Vagina (tissue), 2 donors: ENCODE measurements at places on chromosomes 7 and 10. TPM values are rescaled to one million over a fixed set of nuclear protein-coding genes. Genes with fewer than 3 reads are reported as not detected.
A peak's percentile ranks its signal among the peaks of the same experiment; 100 is the strongest.

GRCh38 chr10:96168546-96168945 lies 38.4 kb downstream of the ZNF518A start:
- no peaks in the 10 kb centered on the region for H3K36me3 ChIP-seq
- no peak overlapping the region for H3K4me3 ChIP-seq
- H3K27ac ChIP-seq: no peak overlapping the region
- no peaks in the 10 kb centered on the region for H3K4me1 ChIP-seq

The NPC1L1 gene
- 0.49 TPM for total RNA-seq

- no peak overlapping the region for H3K4me3 ChIP-seq
- DNase-seq: no peak
- no peak overlapping the region for H3K27ac ChIP-seq
- H3K36me3 ChIP-seq: no peaks in the 10 kb centered on the region
Measured at GRCh38 chr7:54783952-54784351, 24.9 kb upstream of the SEC61G start.

DNA sequence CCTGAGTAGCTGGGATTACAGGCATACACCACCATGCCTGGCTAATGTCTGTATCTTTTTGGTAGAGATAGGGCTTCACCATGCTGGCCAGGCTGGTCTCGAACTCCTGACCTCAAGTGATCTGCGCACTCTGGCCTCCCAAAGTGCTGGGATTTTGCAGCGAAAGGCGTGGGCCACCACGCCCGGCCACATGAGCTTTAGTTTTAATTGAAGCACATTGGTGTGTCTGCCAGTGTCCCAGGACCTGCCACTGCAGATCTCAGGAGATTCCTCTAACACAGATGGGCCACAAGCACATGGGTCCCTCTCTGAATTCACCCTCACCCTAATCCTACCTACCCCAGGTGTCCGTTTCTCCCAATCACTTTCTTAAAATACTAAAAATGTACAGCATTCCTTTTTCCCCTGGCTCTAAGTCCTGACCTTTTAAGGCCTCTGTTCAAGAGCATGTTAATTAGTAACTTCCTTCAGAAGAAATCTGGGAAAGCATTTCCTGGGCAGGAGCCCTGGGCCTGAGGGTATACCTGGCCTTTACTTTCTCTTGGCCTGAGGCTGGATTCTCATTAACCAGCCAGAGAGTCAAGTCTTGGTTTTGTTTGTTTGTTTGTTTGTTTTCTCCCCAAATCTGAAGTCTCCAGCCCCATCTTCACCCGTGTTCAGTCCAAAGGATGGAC lies 82.6 kb downstream of the PRPF18 start:
- no peak overlapping the region for H3K4me3 ChIP-seq
- H3K36me3 ChIP-seq: no peaks in the 10 kb centered on the region
- no peaks in the 10 kb centered on the region for H3K27me3 ChIP-seq
- no peak for DNase-seq
- peaks cover 10% of the 10 kb centered on the region for H3K4me1 ChIP-seq
- no peak overlapping the region for H3K27ac ChIP-seq

The FZD8 gene
- 7.6 TPM for total RNA-seq

DNA sequence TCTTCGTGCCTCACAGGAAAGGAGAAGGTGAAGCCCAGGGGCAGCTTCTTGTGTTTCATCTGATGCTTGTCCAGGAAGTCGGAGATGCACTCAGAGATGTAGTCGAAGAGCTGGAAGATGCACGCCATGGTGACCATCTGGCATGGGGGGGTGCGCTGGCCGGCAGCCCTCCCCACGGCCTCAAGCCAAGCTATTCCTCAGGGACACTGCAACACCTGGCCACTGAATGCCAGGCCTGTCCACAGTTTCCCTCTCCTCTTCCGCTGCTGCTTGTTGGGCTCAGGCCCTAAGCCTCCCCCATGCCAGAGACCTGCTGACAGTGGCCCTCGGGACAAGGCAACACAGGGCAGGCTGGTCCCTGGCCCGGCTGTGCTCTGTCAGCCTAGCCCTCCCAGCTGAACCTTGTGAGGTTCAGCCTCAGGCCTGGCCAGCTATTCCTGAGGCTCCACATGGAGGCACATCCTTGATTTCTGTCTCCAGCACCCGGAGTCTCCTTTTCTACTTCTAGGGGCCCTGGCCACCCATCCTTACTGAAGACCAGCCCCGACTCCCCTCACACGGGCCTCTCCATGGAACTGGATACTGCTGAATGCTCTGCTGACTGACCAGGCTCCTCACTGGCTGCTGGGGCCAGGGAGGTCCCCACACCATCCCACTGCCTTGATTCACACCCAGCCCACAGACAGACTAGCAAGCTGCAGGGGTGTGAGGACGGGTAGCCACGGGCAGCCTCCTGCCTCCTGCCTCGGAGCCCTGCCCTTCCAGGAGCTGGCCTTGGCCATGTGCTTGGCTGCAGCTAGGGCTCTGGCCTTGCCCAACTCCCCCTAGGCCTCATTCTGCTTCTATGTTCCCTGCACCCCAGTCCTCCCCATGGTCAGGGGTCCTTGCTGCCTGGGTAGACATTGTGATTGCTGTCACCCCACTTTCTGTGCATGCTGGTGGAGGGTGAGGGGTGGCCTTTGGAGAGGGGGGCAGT lies 10.1 kb upstream of the MYL7 start:
- H3K27me3 ChIP-seq: no peaks in the 10 kb centered on the region
- no peak overlapping the region for H3K27ac ChIP-seq
- no peak for DNase-seq
- peaks cover 17% of the 10 kb centered on the region for H3K4me1 ChIP-seq

- no peak overlapping the region for H3K27ac ChIP-seq
- H3K4me3 ChIP-seq: no peak overlapping the region
- H3K27me3 ChIP-seq: no peaks in the 10 kb centered on the region
Measured at GRCh38 chr10:128866551-128866950, 600.5 kb upstream of the MGMT start.

The WDR37 gene
- total RNA-seq: 16.9 TPM

DNA sequence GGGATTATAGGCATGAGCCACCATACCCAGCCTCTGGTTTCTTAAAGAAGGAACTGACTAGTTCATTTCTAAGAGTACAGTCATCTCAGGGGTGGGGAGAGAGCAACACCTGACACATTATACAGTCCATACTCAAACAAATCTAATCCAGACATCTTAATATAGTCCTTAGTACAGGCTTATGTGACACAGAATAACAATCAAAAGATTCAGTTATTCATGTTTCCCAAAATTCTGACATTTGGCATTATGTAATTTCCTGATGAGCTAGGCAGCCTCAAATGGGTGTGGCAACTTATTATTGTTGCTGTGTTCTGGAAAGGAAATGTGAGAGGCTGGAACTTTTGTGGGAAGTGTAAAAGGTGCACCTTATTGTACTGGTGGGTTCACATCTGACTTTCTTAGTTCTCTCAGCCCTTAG lies 116.3 kb downstream of the WDFY4 start:
- no peaks in the 10 kb centered on the region for H3K36me3 ChIP-seq
- H3K4me3 ChIP-seq: no peak overlapping the region
- DNase-seq: no peak
- H3K27ac ChIP-seq: peak overlapping the region; percentile 9
- H3K27me3 ChIP-seq: no peaks in the 10 kb centered on the region
- no peaks in the 10 kb centered on the region for H3K4me1 ChIP-seq

- no peak overlapping the region for H3K27ac ChIP-seq
- no peaks in the 10 kb centered on the region for H3K27me3 ChIP-seq
- no peak overlapping the region for H3K4me3 ChIP-seq
- DNase-seq: no peak
- H3K4me1 ChIP-seq: peaks cover 14% of the 10 kb centered on the region
Measured at GRCh38 chr10:70582793-70583668, 19.5 kb downstream of the PRF1 start.

The GNG11 gene
- 15.0 TPM for total RNA-seq

DNA sequence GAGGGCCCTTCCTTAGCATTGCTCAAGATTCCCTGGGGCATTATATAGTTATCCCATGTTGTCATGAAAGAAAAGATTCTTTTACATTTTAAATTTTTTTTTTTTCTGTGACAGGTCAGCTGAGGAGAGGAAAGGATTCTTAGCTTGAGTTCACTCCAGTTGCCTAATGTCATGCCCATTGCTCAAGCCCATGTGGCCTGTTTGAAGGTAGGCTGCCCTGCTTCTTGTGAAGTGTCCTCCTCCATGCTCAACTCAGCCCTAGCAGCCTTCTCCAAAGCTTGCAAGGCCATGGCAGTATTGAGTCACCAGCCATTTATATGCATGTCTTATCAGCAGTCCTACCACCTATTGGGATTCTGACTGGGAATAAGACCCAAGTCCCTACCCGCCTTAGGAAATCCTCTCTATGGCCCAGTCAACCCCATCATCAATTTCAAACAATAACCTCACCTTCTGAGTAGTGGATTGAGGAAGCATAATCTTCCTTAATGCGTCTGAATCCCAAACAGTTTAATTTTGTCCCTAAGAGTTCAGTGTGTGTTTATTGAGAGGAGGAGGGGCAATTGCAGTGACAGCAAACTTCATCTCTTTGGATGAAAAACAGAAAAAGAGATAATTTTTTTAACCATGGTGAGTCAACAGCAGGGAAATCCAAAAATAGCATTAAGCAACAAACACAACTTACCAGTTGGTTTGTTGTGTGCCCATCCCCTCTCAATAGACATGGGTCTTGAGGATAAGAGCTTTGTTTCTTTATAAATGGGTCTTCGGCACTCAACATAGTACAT lies 38.6 kb upstream of the WASL start:
- H3K4me3 ChIP-seq: no peak overlapping the region
- no peak overlapping the region for H3K27ac ChIP-seq
- no peaks in the 10 kb centered on the region for H3K27me3 ChIP-seq
- no peak for DNase-seq

DNA sequence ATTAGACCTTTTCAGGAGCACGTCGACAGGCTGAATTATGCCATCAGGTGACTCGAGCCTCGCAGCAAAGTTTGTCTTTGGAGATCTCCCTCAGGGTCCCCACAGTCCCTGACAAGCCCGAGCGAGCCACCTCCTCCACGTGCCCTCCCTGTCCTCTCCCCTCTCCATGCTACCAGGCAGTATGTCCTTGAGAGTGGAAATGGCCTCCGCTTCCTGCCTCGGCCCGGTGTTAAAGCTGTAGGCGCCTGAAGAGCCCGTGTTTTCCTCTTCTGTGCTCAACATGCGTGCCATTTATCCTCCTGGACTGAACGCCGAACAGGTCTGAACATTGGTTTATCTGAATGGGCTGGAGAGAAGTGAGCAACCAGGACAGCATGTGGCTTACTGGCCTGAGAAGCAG lies 82.6 kb downstream of the GPR26 start:
- H3K27ac ChIP-seq: no peak overlapping the region
- no peaks in the 10 kb centered on the region for H3K27me3 ChIP-seq
- H3K4me1 ChIP-seq: no peaks in the 10 kb centered on the region

DNA sequence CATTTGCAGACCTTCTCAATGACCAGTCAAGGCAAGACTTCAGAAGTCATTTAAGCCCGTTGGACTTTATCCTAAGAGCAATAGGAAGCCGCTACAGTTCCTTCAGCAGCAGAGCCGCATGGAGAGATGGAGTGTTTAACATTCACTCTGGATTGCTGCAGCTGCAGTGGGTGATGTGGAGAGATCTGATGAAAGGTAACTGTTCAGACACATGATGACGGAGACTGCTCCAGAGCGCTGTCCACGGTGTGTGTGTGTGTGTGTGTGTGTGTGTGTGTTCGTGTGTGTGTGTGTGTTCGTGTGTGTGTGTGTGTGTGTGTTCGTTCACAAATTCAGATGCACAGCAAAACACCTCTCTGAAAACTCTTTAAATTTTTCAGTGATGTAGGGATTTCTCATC lies 37.0 kb downstream of the SEC61G start:
- H3K4me3 ChIP-seq: no peak overlapping the region
- no peaks in the 10 kb centered on the region for H3K4me1 ChIP-seq
- no peaks in the 10 kb centered on the region for H3K36me3 ChIP-seq
- no peak overlapping the region for H3K27ac ChIP-seq
- no peaks in the 10 kb centered on the region for H3K27me3 ChIP-seq

- H3K36me3 ChIP-seq: no peaks in the 10 kb centered on the region
- no peak for DNase-seq
- H3K27me3 ChIP-seq: no peaks in the 10 kb centered on the region
- H3K4me1 ChIP-seq: no peaks in the 10 kb centered on the region
Measured at GRCh38 chr10:91761721-91762120, 36.5 kb upstream of the TNKS2 start.

- H3K36me3 ChIP-seq: no peaks in the 10 kb centered on the region
- H3K4me3 ChIP-seq: no peak overlapping the region
- H3K27me3 ChIP-seq: no peaks in the 10 kb centered on the region
- H3K27ac ChIP-seq: no peak overlapping the region
- DNase-seq: no peak
Measured at GRCh38 chr7:75776295-75776971, 4.4 kb upstream of the CCL26 start.

- no peaks in the 10 kb centered on the region for H3K36me3 ChIP-seq
- no peak overlapping the region for H3K27ac ChIP-seq
Measured at GRCh38 chr10:22344249-22344648, 1.0 kb upstream of the SPAG6 start.

DNA sequence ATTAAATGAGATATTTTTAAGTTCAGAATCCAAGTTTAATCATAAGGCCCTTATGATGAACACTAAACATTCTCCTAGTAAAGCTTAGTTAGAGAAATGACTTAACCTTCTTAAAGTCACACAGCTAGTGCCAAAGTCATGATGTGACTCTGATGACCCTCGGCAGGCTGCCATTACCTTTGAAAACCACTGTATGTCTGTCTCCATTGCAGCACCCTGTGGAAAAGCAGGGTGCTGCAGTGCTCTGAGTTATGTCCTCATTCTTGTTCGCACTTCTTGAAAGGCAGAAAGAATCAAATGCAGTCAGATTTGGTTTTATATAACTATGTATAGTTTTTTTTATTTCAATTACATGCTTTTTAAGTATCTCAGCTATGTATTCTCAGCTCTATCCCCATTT lies 105.0 kb downstream of the PHTF2 start:
- no peak overlapping the region for H3K4me3 ChIP-seq
- no peaks in the 10 kb centered on the region for H3K36me3 ChIP-seq
- DNase-seq: no peak
- no peak overlapping the region for H3K27ac ChIP-seq
- no peaks in the 10 kb centered on the region for H3K27me3 ChIP-seq

The BUB3 gene
- total RNA-seq: 128 TPM

The ST8SIA6 gene
- 1.2 TPM for total RNA-seq

DNA sequence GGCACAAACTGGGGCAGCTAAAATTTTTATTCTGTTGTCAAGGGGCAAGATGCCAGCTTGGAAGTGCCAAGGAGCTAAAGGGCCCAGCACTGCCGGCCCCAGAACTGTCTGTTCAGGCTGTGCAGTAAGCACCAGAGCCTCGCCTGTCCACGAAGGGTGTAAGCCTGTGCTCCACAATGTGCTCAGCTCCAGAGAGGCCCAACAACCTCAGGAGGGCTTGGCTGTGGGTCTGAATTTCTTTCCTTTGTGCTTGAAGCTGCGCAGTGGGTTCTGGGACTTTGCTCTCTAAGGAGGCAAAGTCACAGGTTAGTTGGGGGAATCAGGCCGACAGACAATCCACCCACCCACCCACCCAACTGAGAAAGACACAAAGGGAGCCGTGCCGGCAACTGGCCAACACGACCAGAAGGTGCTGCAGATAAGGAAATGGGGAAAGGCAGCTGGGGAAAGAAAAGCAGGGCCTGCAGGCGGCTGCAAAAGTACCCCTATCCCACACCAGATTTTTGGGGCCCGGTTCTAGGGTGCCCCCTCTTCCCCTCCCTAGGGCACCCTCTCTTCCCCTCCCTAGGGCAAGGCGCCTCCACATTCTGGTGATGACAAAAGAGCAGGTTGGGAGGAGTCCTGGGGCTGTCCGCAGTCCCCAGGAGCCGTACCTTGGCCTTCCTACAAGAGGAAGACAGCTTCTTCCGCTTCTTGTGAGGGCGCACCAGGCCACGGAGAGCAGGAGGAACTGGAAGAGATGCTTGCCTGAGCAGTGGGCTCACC lies 7.7 kb downstream of the DDX56 start:
- no peaks in the 10 kb centered on the region for H3K36me3 ChIP-seq
- DNase-seq: no peak
- no peak overlapping the region for H3K27ac ChIP-seq
- no peaks in the 10 kb centered on the region for H3K27me3 ChIP-seq

The CDHR3 gene
- 8.8 TPM for total RNA-seq
